Neural crest cell (in vitro differentiated cells): ENCODE measurements at places on chromosomes 11 and 22. TPM values are rescaled to one million over a fixed set of nuclear protein-coding genes. Genes with fewer than 3 reads are reported as not detected.

DNA sequence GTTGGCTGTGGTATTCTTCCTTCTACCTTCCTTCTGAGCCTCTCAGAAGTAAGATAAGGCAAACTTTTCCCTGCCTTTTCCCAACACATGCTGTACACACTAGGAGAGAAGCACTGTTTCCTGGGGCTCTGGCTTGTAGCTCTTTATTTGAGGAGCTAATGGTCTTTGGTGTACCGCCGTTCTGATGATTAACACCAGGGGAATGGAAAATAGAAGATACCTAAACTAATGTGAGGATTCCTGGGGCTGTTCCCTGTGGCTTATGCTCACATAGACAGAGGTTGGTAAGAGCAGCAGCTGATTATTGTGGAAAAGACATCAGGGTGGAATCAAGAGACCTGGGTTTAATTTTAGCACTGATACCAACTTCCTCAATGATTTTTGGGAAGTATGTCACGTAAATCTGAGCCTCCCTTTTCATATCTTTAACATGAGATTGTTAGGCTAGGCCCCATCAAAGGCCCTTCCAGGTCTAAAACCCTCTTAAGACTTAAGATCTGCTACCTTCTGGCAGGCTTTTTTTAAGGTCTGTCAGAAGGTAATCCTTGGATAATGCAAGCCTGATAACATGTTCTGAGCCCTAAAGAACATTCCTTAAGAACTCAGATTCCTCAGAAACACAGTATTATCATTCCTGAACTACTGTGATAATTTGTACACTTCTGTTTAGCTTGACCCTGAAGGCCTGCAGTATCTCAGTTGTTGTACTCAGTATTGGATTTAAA, 24.8 kb upstream of the RCE1 start:
- no peak for DNase-seq

DNA sequence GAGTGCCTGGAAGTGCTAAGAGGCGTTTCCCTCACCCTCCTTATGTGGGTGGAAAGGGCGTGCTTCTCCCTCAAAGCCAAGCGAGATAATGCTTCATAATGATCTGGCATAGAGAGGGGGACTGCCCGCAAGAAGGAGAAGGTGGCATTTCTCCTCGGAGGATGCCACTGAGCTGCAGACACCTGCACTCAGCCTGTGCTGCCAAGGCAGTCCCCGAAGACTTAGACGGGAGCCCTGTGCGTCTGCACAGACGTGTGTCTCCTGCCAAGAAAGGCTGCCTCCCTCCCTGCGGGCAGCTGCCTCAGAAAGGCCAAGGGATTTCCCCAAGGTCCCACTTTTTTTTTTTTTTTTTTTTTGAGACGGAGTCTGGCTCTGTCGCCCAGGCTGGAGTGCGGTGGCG, 48.1 kb upstream of the SPATA19 start:
- no peak for DNase-seq

Gene CABP7
- total RNA-seq = not detected in 2 replicates

DNA sequence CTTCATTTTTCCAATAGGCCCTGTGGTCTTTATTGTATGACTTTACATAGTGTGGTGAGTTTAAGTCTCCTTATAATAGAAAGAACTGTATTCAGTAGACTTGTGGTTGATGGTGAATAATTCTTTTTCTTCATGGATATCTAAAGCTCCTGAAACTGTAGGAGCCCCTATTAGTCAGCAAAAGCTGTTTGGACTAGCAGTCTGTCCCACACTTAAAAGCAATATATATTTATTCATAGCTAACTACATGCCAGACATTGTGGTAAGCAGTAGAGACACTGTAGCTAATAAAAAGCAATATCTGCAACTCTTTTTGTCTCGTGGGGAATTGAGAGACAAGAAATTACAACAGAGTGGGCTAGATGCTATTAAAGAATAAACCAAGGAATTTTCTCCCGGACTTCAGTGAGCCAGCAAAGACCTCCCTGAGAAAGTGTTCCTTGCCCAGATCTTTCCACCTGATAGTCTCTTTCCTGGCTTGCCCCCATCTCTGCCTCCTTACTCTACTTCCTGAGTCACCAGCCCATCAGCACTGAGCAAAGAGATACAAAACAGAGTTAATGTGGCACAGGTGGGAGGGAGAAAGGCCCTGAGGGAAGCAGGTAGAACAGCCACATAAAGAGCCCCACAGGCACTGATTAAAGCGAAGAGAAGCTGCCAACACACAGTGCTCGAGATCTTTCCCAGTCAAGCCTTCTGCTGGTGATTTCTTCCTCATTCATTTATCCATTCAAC, 1.4 kb upstream of the OR52W1 start:
- no peak for DNase-seq

GRCh38 chr22:22745225-22746060, 101.0 kb downstream of the GGTLC2 start:
- DNase-seq = peak; percentile 39

DNA sequence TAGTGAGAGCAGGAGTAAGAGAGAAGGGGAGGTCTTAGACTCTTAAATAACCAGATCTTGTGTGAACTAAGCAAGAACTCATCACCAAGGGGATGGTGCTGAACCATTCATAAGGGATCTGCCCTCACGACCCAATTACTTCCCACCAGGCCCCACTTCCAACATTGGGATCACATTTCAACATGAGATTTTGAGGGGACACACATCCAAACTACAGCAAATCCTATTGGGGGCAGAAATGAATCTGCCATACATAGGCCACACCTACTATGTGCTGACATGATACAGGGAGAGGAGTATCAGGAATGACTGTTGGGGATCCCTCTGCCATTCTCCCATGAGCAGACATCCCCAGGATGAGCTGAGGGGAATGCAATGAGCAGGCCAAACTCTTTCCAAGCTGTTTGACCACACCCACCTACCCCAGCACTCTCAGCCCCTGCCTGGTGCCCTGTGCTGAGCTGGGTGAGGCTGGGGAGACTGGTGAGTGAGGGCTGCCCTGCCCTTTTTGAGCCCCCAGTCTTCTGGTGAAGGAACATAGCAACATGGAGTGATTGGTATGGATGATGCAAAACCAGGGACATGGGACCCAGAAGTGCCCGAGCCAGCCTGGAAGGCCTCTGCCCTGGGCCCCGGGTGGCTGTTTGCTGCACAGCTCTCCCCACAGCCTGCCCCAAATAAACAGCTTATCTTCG, 1.2 kb upstream of the GTSE1 start:
- DNase-seq = no peak

GRCh38 chr11:72573072-72573854, 101.0 kb downstream of the PDE2A start:
- peak; percentile 56 for DNase-seq

GRCh38 chr11:85822814-85823213, 11.9 kb upstream of the SYTL2 start:
- no peak for DNase-seq

- DNase-seq = no peak
Measured at GRCh38 chr22:36829370-36830002, 12.7 kb upstream of the PVALB start.

Gene GRM5
- 0.45 and 0.49 TPM in 2 replicates for total RNA-seq

DNA sequence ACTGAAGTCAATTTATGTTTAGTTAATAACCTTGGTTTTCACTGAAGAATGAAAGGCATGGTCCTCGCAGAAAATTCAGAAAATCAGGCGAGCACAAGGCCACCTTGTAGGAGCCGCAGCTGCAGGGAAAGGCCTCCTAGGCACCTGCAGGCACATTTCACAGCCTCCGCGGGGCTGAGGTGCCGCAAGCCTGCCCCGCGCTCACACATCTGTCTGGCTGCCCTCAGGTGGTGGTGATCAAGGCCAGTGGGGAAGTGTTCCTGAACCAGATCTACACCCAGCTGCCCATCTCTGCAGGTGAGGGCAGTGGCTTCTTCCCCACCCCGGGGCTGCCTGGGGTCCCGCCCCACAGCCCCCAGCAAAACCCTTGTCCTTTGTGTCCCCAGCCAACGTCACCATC, 10.5 kb downstream of the MUC5AC start:
- DNase-seq = no peak

Gene RHOD
- total RNA-seq = 1.7 and 2.1 TPM in 2 replicates

GRCh38 chr11:121352251-121352891, 59.8 kb downstream of the SC5D start:
- DNase-seq = no peak

DNA sequence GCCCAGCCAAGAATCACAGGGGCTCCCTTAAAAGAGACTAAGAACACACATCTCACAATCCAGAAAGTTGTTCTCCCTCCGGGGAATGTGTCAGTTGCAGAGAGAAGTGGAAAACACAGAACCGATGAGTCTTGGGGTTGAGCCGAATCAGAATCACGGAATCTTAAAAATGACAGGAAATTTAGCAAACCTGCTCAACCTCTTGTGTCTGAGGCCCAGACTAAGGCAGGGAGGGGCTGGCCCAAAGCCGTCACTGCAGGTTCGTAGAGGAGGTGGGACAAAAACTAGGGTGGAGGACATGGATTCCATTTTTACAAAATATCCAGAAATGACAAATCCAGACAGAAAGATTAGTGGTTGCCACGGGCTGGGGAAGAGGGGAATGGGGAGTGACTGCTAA, 63.8 kb downstream of the KIAA1671 start:
- DNase-seq = no peak

- no peak for DNase-seq
Measured at GRCh38 chr11:88402192-88402715, 64.7 kb upstream of the CTSC start.

DNA sequence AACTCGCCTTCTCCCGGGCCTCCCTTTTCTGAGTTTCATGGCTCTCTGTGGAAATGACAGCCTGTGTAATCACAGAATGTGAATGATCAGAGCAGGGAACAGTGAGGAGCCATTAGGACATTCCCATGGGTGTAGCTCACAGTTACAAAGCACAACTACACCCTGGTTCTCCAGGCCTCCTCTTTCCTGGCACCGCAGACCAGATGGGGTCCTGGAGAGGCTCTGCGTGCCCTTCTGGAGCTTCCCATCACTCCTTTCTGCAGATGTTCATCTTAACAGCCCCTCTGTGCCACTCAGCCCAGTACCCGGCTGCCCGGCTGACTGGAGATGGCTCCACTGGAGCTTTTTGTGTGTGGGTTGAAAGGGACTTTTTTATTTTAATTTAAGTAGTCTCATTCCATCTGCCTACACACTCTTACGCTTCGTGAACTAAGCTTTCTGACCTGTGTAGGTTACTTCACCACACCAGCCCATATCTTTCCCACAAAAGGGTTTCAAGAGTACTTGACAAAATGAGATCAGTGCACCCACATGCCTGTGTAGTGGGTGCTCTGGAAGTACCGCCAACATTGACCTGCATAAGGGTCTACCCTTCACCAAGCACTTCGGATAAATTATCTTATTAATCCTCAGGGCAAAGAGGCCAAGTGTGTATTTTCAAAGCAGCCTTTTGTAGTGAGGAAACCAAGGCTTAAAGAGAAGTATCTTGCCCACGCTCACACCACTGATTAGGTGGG, 29.8 kb downstream of the SREBF2 start:
- DNase-seq = no peak

DNA sequence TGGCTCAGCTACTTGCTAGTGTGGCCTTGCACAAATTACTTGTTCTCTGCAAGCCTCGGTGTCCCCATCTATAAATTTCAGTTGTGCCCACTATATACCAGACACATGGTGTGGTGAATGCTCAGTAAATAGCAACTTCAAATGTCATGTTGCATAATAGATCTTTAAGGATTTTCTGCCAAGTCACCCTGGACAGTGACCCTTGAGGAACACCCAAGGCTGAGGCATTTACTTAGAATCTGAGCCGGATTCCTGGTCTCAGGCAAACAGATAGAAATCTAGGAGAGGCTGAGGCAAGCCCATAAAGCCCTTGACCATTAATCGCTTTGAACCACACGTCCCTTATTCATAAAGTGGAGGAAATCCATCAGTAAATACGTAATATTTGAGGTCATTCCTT, 9.7 kb downstream of the TEAD1 start:
- DNase-seq = no peak

DNA sequence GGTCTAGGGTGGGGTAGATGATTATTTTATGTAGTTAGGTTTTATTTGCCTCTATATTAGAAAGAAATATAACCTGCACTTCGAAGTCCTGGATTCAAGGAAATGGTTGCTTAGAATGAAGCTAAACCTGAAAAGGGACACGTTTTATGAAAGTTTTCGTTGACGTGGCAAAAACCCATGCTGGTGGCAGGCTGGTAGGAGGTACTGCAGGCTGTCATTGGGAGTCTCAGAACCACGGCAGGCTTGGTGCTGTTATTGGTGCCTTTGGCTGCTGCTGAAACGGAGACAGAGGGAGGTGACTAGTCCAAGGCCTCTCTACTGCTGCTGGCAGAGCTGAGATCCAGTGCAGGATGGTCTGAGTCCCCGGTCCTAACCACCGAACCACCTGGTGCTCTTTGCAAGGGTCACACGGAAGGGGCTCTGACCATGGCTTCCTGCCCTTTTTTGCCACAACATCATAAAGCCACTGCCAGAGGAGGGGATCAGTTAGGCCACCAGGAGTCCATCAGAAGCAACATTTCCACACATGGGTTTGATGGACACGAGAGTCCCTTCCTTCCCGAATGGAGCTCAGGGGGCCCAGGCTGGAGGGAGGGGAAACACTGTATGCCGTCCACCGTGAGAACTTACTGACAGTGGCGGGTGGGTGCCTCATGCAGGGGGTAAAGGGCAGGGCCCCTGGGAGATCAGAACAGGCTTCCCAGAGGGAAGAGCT, 13.4 kb downstream of the CSF2RB start:
- DNase-seq = no peak

Gene CNGA4
- total RNA-seq = 0.16 TPM in 1 of 2 replicates, not detected in the other

DNA sequence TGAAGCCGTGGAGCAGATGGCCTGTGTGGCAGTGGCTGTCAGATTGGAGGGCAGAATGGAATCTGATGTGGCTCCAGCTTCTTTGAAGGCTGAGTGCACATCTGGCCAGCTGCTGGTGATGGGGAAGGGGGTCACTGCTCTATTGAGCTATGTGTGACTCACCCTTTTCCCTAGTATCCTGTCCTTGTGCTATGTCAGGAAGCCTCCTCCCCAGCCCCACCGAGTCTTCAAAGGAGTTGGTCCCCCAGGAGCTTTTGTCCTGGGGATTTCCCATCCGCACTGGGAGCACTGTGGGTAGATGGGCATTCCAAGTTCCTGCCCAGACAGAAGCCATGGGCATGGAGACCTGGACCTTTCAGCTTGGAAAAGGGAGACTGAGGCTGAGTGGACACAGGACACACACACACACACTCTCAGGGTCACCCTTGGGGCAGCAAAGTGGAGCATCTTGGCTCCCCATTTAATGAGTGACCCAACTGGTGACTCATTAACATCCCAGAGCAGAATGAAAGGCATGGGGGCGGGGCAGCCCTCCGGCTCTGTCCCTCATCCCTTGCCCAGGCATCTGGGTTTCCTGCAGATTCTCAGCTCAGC, 3.3 kb downstream of the SERPINH1 start:
- no peak for DNase-seq

DNA sequence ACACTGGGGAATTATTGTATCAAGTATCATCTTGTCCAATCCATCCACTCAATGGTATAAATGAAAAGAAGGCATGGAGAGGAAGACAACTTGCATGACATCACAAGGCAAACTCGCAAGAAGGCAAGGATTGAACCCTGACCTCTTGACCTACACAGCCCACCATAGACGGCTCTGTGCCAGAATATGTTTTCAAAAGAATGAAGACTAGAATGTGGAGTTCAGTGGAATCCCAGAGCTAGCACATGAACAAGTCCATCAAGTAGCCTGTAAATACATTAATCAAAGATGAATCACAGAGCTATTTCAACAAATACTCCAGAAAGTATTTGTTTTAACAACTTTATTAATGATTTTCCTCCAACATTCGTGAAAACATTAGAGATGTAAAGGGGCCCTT, 189.7 kb downstream of the GUCY1A2 start:
- DNase-seq = no peak

GRCh38 chr11:104343578-104343977, 179.6 kb upstream of the PDGFD start:
- no peak for DNase-seq

GRCh38 chr11:44505581-44506054, 59.8 kb upstream of the CD82 start:
- no peak for DNase-seq

GRCh38 chr11:115929618-115930129, 425.5 kb upstream of the CADM1 start:
- no peak for DNase-seq
